Spleen (tissue), 13 donors: ENCODE measurements at places on chromosomes 5 and 9. TPM values are rescaled to one million over a fixed set of nuclear protein-coding genes. Genes with fewer than 3 reads are reported as not detected.

The TEX10 gene
- 15.9 TPM for total RNA-seq

DNA sequence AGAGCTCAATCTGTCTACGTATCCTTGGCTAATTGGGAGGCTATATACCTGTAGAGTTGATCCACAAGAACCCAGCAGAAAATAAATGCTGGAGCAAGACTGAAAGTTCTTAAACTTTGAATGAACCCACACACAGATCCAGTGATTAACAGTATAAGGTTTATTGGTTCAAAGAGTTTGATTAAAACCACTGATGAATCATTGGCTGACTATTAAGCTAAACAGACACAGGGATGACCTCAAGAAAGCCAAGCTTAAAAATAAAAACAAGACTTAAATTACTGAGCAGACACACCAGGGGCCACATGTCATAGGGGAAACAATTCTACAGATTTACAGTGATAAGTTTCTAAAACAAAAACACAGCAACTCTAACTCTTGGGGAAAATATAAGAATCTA is 163.6 kb downstream of the SPATA31D1 start:
- no peak for DNase-seq

DNA sequence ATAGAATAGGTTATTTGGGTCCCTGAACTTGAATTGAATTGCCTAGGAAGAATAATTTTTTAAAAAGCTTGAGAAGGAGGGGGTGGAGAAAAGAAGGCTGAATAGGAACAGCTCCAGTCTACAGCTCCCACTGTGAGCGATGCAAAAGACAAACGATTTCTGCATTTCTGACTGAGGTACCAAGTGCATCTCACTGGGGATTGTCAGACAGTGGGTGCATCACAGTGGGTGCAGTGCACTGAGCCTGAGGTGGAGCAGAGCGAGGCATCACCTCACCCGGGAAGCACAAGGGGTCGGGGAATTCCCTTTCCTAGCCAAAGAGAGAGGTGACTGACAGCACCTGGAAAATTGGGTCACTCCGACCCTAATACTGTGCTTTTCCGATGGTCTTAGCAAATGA is 782.2 kb upstream of the RGMB start:
- no peak for DNase-seq

DNA sequence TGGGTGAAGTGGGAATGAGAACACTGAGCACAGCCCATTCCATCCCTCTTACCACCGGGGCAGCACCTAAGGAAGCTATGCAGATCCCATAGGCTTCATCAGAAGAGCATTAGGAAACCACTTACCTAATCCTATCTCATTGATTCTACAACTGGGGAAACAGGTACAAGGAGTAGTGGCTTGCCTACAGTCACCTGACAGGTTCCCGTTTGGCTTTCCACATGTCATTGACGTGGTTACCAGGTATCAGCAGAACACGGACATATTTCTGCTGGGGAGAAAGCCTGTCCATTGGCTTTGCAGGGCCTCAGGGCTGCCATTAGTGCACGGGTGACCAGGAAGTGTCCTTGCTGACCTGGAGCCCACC is 11.3 kb downstream of the AFAP1L1 start:
- DNase-seq = no peak
